NCI-H2171 treated with DMSO at 0.1 percent for 48 hours (cell line): ENCODE measurements at places on chromosomes 12 and 14.

DNA sequence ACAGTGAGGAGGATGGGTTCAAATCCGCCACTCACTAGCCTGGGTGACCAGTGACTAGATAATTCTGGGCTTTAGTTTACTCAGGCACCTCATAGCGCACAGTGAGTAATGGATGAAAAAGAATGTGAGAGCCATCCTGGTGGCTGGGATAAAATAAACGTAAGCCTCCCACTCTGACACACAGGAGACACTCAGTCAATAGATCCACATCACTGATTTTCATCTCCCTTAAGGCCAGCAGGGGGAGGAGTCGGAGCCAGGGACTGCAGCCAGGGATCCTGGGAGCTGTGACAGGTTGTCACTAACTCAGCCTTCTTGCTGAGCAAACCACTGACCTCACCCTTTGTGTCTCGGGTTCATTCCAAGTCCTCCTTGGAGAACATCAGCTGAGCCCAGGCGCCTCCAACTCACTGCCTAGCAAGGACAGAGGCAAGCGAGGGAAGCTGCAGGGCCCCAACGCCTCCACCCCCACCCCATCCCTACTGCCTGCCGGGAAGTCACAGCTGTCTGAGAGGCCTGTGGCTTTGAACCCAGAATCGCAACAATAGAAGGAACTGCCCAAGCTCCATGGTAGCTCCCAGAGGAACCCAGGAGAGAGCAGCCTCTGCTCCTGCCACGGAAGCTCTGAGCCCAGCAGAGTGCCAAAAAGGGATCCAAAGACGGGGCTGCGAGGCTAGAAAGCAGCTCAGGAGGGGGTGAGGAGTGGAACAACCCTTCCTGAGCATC lies 30.7 kb downstream of the PXN start:
- DNase-seq: peak; percentile 70

DNA sequence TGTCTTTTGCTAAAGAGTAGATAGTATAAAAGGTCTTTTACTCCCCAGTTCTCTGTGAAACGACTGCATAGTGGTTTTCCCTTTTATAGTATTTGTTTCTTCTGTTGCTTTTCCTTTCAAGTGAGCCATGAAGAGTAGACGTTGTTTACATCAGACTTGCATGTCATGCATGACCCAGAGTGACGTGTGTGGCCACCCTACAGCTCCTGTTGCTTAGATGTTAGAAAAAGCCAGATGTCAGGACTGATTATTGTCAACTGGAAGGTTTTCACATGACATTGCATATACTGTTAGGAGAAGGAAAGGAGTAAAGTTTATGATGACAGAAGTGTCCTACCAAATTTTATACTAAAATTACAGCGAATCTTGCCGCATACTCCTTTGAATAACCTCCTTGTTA lies 1.3 kb upstream of the RD3L start:
- DNase-seq: no peak

DNA sequence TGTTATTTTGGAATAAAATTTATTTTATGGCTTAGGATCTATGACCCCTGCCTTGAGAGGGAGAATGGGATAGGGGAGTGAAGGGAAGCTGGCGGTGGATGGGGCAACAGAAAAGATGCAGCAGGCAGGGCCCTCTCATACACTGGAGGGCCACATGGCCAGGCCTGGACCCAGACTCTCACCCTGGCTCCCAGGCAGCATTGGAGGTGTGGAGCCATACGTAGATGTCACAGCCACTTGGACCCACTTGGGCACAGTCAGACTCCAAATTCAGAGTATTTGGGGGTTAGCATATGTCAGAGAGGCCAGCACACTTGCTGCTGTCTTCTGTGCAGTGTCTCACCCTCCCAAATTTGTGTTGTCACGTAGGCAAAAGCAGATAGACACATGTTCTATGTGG lies 6.5 kb downstream of the NAB2 start:
- no peak for DNase-seq

DNA sequence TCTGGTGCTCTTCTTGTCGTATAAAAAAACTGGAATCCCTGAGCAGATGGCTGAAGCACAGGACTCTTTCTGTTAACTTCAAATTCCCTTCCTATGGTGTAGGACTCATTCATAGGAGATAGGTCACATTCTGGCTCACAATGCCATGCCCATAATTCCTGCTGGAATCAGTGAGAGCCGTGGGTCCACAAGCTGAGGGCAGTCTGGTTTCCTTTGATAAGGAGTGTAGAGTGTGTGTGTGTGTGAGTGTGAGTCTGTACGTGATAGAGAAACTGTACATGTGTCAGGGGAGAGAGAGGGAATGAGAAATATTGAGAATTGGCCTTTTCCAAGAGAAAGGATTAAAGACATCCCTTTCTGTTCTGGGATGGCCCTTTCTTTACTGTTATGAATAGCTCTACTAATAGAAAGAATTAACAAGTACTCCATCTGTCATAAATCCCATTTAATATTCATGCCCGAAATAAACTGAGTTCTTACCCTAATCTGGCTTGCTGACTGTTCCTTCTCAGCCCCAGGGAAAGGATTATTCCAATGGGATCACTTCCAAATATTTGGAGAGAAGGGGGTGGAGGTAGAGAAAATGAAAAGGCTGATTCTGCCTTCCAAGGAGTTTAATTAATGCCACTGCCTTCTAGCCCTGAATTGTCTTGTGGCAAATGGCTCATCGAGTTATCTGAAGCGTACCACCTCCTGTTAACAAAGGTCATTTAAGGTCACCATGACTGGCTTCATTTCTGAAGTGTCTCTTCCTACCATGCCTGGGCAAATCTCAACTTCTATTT lies 79.0 kb downstream of the TMX1 start:
- peak; percentile 78 for DNase-seq

GRCh38 chr14:93855737-93856136 lies 67.5 kb upstream of the PRIMA1 start:
- DNase-seq: peak; percentile 88

- no peak for DNase-seq
Observed at GRCh38 chr12:11998944-11999315, 71.8 kb upstream of the BCL2L14 start.

GRCh38 chr14:57999471-57999870 lies 133.6 kb upstream of the SLC35F4 start:
- DNase-seq: no peak

GRCh38 chr12:118521036-118521370 lies 144.6 kb downstream of the SUDS3 start:
- DNase-seq: no peak

- DNase-seq: no peak
Observed at GRCh38 chr12:55845361-55845760, 2.6 kb upstream of the MMP19 start.

DNA sequence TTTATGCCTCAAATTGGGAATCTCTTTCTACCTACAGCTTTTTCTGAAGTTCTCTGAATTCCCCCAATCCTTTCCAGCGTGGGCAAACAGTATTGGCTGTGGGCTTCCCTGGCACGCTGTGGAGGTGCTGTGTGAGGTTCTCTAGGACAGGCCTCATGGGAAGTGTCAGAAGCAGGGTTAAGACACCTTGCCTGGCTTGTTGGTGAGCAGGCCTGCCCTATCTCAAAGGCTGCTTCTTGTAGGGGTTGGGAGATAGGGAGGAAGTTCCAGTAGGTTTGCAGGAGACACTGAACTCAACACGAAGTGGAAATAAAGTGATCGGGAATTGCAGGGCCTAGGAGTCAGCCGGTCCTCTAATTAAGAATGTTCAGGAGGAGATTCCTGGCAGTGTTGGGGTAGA lies 30.0 kb upstream of the DCD start:
- DNase-seq: no peak

GRCh38 chr12:55720894-55721444 lies 776 bp downstream of the RDH5 start:
- DNase-seq: peak; percentile 60

- no peak for DNase-seq
Observed at GRCh38 chr12:75782069-75782581, 249.5 kb downstream of the PHLDA1 start.

DNA sequence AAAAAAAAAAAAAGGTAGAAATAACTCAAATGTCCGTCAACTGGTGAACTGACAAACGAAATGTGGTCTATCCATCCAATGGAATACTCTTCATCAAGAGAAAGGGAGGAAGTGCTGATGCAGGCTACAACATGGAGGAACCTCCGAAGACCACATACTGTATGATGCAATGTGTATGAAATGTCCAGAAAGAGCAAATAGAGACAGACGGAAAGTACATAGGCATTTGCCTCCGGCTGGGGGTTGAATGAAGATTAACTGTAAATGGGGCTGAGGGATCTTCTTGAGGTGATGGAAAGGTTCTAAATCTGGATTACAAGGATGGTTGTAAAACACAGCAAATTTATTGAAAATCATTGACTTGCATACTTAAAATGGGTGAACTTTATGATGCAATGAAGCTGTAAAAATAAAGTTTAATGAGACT lies 35.4 kb downstream of the DLK1 start:
- DNase-seq: no peak

DNA sequence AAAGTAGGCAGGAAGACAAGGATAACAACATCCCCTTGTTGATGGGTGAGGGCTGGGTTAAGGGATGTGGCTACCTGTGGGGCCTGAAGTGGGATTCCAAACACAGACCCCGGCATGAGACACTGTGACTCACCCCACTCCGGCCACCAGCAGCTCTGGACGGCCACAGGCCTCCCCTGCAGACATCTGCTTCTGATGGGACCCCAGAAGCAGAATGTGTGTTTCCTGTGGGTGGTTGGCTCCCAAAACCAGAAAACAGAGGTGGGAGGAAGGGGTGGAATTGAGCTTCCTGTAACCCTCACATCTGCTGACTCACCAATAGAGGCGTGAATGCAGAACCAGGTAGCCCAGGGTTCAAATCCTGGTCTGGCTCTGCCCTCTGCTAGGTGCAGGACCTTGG lies 216.6 kb upstream of the PWP1 start:
- no peak for DNase-seq

- no peak for DNase-seq
Observed at GRCh38 chr14:30949651-30950050, 75.3 kb downstream of the COCH start.

DNA sequence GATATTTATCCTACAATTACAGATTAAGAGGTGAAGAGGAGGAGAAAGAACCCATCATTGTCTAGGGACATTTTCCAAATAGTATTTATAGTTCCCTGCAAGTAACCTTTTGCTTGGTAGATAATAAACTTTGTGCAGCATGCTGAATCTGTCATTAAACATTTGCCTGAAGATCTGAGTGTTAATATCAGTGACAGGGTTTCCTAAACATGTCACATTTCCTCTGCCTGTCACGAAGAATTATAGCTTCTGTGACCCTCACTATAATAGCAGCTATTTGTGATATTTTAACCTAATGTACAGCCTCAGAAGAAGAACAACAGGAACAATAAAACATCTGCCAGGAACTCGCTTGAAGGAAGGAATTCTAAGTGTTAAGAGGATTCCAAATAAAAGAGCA lies 350.3 kb downstream of the GXYLT1 start:
- DNase-seq: no peak

GRCh38 chr14:22266142-22266442 lies 322.9 kb downstream of the DAD1 start:
- DNase-seq: no peak

DNA sequence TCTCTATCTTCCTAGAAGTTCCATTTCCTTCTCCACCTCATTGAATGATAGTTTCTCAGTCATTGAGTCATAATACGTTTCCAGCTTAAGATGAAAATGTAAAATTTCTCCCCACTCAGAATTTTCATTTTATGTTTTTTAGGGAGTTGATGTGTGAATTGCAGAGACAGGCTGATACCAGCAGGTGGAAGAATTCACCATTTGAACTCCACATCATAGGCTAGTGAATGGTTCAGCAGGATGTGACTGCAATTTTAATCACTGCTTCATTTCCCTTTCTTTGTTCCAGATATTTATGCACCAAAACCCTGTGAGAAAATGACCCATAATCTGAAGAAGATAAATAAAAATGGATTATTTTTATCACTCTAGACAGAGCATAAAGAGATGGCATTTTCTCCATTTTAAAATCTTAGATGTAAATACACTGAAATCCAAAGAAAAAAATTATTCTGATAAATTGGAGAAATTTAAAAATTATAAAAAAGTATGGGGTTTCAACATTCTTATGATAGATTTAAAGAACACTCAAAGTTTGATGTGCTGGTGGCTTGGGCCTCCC lies 10.6 kb upstream of the PYGL start:
- peak; percentile 61 for DNase-seq

DNA sequence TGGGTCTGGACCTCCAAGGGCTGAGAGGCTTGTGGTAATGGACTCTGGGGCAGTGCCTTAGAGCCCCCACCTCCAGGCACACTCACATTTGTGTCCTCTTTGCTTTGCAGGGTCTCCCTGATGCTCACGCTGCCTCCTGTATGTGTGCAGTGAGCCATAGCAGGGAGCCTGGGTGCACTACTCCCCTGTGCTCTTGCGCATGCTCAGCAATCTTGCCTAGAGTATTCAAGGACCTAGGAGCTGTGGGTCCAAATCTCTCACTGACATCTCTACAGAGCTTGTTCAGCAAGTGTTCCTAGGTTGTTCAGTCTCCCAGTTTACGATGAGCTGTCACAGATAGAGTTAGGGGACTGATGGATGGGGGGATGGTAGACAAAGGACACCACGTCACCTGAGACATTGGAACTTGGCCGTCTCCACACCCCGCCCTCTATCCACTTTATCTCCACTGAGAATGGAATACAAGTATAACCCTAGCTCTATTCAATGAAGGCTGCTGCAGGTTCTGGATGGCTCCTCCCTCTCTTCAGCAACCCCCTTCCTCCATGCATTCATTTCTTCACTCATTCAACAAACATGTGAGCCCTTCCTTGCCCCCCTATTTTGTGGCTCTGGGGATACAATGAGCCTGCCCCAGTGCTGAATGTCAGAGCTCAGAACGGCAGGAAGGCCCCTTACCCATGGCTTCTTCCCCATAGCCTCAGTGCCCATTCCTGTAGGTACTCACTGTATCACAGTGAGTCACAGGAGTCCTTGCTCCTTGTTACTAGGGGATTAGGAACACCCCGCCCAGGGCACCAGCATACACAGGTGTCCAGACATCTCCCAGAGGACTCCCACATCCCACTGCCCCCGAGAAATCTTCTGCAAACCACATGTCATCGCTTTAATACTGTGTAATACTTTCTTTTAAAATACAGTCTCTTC lies 31.2 kb downstream of the FIGNL2 start:
- DNase-seq: no peak

- DNase-seq: no peak
Observed at GRCh38 chr12:8088574-8088973, 6.5 kb downstream of the NECAP1 start.

GRCh38 chr14:101186992-101187815 lies 283.7 kb upstream of the RTL1 start:
- no peak for DNase-seq

DNA sequence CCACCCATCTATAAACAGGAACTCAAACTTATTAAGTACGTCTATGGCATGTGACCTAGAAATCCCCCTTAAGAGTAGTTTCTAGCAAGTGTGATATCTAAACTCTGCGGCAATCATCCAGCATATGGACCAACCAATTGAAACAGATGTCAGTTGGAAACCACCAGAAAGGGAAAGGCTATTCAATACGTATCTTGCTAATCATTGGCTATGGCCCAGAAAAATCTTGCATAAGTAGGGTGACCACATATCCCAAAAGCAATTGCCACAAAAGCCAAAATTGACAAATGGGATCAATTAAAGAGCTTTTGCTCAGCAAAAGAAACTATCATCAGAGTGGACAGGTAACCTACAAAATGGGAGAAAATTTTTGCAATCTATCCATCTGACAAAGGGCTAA lies 24.2 kb downstream of the SYNJ2BP start:
- no peak for DNase-seq
